Inflammatory macrophage treated with lipopolysaccharide for 4 hours (primary cell): ENCODE measurements at places on chromosomes 13 and 19.

GRCh38 chr19:48489608-48490216 lies 20.5 kb downstream of the CYTH2 start:
- peak; percentile 68 for DNase-seq

- DNase-seq, result peak; percentile 51
These were observed 2.9 kb downstream of the MFSD12 start for GRCh38 chr19:3554254-3555083.

GRCh38 chr19:31316201-31316951 lies 32.9 kb downstream of the TSHZ3 start:
- DNase-seq, result peak; percentile 85

DNA sequence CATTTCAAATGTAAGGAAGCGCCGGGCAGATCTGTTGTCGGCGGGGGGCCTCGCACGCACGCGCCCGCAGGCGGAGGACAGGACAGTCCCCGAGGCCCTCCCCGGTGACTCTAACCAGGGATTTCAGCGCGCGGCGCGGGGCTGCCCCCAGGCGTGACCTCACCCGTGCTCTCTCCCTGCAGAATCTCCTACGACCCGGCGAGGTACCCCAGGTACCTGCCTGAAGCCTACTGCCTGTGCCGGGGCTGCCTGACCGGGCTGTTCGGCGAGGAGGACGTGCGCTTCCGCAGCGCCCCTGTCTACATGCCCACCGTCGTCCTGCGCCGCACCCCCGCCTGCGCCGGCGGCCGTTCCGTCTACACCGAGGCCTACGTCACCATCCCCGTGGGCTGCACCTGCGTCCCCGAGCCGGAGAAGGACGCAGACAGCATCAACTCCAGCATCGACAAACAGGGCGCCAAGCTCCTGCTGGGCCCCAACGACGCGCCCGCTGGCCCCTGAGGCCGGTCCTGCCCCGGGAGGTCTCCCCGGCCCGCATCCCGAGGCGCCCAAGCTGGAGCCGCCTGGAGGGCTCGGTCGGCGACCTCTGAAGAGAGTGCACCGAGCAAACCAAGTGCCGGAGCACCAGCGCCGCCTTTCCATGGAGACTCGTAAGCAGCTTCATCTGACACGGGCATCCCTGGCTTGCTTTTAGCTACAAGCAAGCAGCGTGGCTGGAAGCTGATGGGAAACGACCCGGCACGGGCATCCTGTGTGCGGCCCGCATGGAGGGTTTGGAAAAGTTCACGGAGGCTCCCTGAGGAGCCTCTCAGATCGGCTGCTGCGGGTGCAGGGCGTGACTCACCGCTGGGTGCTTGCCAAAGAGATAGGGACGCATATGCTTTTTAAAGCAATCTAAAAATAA lies 18.2 kb downstream of the IL17D start:
- DNase-seq, result no peak

- no peak for DNase-seq
These were observed 26.7 kb upstream of the TDRD3 start for GRCh38 chr13:60370343-60370742.

DNA sequence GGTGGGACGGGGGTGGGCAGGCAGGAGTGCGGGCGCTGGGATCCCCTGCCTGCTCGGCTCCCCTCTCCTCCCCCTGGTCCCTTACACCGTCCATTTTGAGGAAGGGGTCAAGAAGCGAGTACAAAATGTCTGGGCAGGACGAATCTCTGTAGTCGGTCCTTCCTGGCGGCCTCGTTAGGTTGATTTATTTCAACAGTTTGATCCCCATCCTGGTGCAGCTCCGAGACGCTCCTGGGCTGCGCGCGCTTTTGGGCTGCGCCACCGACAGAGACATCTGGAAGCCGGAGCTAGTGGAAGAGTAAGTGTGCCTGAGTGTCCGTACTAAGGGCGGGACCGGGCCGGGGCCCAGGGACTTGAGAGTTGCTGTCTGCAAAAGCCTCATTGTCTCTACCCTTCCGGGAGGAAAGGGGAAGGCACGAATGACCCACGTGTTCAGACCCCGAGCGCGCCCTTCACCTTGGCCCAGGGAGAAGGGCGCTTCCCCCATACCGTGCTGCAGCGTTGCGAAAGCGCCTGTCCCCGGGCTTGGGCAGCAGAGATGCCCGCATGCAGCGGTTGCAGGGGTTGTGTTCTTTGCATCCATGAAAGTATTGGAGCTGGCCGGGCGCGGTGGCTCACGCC lies 1.8 kb downstream of the ZNF114 start:
- DNase-seq, result peak; percentile 45

GRCh38 chr19:48424694-48425219 lies 21.0 kb upstream of the GRWD1 start:
- DNase-seq, result peak; percentile 58

GRCh38 chr19:43678512-43679261 lies 8.7 kb upstream of the PLAUR start:
- no peak for DNase-seq

GRCh38 chr13:40534456-40534855 lies 132.0 kb downstream of the FOXO1 start:
- DNase-seq, result no peak
